NCI-H187 treated with DMSO at 0.1 percent for 48 hours (cell line): ENCODE measurements at places on chromosomes 2 and 18.

DNA sequence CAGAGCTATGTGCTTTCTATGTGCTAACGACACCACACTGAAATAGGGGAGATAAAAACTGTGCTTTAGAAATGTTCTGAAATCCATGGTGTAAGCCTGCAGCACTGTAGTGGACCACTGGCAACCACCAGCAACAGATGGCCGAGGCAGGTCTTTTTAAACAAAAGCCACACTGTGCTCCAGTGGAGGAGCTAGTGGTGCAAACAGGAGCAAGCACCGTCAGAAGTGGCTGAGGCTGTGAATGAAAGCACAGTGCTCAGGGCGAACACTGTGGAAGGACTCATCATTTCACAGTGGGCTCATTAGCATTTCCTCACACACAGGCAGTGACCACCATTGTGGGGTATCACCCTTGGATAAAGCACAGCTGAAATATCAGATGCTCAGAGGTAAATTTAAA is 22.9 kb upstream of the MTX2 start:
- no peak for DNase-seq

DNA sequence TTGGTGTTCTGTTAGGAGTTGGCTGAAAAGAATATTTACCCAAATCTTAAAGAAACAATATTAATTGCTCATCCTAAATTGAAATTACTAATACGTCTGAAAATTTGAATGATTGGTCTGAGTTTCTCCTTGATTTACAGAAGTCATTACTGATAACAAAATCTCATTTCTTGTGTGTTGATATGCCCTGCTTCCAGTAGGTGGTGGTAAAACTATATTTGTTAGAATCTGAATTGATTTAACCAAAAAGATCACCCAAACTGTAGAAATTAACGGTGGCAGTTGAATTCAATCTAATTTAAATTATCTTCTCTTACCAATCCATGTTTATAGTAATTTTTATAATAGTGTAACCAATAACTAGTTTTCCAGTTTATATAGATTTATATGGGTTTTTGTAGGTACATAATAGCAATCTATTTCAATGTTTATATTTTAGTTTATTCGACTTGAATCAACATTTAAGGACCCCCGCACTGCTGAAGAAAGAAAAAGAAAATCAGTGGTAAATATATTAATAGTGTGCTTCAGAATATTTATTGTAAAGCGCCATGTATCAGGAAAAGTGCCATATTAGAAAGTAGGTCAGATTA is 38.3 kb downstream of the PAPOLG start:
- no peak for DNase-seq

- no peak for DNase-seq
Observed at GRCh38 chr18:48061781-48062570, 131.5 kb upstream of the SMAD2 start.

- DNase-seq: no peak
Observed at GRCh38 chr2:170433448-170433847, 255.5 kb downstream of the MYO3B start.

DNA sequence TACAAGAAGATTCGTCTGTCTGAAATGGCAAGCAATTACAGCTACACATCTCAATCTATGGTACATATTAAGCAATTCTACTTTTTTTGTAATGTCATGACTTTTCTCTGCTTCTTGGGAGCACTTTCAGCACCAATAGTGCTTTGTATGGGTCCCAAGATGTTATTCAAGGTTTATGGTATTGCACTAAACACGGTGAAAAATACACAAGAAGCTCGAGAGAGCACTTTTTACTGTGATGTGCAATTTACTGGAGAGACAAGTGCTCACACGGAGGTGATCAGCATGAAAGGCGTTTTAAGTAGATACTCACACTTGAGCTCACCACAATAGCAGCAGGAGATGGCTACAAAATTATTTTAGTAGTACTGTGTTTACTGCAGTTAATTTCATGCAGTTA is 783.6 kb downstream of the CBLN2 start:
- DNase-seq: peak; percentile 45

DNA sequence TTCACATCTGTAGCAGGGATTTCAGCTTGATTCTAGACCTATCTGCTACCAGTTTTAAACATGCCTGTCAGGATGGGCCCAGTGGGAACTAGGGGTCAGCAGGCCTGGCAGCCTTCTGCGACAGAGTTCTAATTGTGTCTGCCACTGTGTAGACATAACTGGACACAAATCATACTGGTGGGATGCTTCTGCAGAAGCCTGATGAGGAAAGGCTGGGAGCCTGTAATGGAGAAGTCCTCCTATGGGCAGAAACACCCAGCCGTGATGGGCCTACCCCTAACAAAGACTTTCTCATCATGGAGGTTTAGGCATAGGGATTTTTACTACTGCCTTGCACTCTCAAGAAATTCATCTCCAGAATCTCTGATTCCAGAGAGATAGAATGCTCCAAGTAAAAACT is 166.9 kb downstream of the PDE11A start:
- DNase-seq: no peak

DNA sequence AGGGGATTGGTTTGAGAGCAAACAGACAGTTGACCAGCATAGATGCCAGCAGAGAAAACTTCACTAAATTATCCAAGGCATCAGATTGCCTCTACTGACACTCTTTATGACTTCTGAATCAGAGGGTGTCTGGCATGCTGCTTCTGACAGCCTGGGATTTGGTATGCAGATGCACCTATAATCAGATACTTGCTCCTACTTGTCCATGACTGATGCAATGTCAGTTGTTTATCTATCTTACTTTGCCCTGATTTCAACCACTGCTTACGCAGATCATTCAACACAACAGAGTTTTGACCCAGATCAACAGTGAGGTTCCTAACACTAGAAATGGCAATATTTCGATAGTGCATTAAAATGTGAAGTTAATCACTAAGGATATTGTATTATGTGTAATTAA is 22.6 kb upstream of the CALCRL start:
- no peak for DNase-seq

DNA sequence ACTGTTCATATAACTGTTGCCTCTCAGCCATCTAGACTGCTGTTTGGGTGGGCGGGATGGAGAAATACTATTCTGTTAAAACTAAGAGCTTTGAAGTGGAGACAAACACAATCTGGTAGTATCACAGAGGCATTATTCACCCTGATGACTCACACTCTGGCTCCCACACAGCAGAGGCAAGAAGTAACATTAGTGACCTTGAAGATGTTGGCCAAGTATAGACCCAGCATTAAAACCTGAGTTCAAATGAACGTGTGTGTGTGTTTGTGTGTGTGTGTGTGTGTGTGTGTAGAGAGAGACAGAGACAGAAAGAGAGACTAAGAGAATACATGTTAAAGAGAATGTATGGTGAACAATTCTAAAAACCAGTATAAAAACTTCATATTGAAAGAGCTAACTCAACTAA is 22.5 kb upstream of the ACVR1 start:
- DNase-seq: no peak
